ENCODE measurements at places on chromosomes 6 and 20.

GRCh38 chr6:123716506-123716905 lies 79.8 kb upstream of the TRDN start:
- DNase-seq = peak; percentile 3

- no peak for DNase-seq
Observed at GRCh38 chr6:153123801-153124200, 7.3 kb downstream of the RGS17 start.

- no peak for DNase-seq
Observed at GRCh38 chr6:6820641-6821238, 232.2 kb downstream of the LY86 start.

DNA sequence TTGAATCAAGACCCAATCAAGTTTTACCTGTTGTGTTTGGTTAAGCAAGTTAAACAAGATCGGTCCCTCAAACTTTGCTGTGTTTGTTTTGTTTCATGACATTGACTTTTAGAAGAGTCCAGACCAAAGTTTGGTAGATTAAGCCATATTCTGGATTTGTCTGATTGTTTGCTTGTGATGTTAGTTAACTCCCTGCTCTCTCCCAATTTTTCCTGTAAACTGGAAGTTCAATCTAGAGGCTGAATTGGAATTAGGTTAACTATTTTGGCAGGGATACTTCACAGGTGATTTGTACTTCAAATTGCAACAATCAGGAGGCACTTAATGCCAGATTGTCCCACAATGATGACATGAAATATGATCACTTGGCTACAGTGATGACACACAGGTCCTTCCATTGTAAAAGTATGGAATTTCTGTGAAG lies 13.6 kb upstream of the SH3BGRL2 start:
- no peak for DNase-seq

GRCh38 chr6:82245376-82245775 lies 2.2 kb downstream of the IBTK start:
- no peak for DNase-seq

- DNase-seq = no peak
Observed at GRCh38 chr20:20440886-20441658, 73.2 kb downstream of the INSM1 start.

GRCh38 chr6:133972388-133972787 lies 19.4 kb downstream of the TBPL1 start:
- DNase-seq = no peak

DNA sequence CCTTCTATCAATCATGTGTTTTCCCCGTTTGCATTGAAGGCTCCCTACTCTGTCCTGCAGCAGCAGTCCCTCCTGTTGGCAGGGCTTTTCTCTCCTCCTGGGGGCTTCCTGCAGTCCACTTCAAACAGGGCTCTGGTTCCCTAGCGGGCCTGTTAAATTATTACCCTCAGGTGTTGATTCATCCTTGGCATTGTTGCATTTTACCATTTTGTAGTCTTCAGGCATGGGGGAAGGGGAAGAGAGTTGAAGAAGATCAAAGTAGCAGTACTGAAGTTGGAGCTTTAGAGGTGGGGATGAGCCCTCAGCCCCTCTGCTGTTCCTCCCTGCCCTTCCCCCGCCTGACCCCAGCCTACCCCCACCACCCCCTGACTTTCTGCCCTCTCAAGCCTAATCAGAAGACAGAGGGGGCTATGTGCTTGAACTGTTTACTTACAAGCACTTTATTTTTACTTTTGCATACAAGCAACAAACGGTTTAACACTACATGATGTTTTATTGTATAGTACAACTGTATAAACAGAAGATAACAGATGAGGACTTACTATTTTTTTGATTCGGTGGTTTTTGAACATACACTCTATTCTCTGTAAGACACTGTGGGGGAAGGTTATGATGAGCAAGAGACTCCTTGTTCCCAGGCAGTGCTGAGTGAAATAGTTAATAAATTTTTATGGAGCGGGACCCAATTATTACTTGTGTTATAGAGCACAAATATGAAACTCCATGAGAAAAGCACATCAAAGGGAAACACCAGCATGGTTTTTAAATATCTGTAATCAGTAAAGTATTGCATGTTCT lies 169.7 kb downstream of the EYA4 start:
- DNase-seq = no peak

- no peak for DNase-seq
Observed at GRCh38 chr20:55678126-55678525, 327.2 kb downstream of the CBLN4 start.

GRCh38 chr6:6930223-6930880 lies 177.4 kb upstream of the RREB1 start:
- no peak for DNase-seq

DNA sequence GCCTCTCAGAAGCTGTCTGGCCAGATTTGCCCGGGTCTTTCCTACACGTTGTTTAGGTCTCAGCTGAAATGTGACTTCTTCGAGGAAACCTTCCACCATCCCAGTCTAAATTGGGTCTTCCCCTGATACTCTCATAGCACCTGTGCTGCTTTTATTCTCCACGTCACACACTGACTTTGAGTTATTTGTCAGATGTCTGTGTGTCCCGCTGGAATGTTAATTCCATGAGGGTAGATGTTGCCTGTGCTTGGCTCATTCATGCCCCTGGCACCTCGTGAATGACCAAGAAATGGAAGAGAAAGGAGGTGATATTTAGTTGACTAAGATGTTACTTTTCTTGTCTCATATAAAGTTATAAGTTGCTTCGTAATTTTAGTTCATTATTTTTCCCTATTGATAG lies 197.8 kb downstream of the TMEM242 start:
- no peak for DNase-seq

GRCh38 chr6:23537828-23538227 lies 588.2 kb upstream of the NRSN1 start:
- DNase-seq = peak; percentile 17

- DNase-seq = no peak
Observed at GRCh38 chr6:122145741-122146240, 253.7 kb upstream of the HSF2 start.

GRCh38 chr6:130625825-130626527 lies 201.2 kb upstream of the SMLR1 start:
- peak; percentile 57 for DNase-seq

- peak; percentile 31 for DNase-seq
Observed at GRCh38 chr6:161373905-161374451, 100.1 kb upstream of the AGPAT4 start.

DNA sequence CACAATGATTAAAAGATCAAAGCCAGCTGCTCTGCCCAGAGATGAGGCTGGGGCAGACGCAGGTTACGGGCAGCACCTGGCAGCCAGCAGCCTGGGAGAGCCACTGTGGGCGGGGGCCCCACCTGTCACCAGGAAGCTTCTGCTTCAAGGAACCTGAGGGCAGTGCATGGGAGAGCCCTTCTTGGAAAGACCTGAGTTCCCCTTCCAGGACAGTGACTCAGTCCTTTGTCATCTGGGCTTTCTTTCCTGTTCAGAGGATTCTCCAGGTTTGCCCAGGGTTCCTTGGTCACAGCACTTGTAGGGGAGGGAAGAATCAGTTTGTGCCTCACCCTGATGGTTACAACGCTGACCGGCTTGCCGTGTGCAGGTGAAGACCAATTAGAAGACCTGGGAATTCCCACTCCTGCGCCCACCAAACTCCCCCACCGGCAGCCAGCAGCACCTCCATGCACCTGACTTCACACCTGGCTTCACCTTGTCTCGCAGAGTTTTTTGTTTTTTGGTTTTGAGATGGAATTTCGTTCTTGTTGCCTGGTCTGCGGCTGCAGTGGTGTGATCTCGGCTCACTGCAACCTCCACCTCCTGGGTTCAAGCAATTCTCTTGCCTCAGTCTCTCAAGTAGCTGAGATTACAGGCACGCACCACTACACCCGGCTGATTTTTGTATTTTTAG lies 2.0 kb downstream of the ZBP1 start:
- DNase-seq = no peak

DNA sequence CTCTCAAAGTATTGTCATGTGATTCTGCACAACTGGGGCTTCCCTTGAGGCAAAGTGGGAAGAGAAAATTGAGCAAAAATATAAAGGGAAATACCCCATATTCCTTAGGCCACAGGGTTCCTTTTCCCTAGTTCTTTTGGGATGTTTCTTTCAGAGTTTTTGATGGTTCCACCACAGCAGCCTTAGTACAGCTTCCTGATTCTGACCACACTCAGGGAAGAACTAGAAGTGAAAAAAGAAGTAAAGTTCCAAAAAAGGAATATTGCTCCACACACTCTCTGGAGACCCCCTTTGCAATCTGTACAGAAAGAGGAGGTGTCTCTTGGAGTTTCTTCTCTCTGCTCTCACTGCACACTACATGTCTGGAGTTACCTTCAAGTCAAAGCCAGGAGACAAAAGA lies 27.9 kb upstream of the HLA-DQA2 start:
- DNase-seq = no peak

GRCh38 chr6:82862543-82862942 lies 203.1 kb downstream of the UBE3D start:
- peak; percentile 73 for DNase-seq

GRCh38 chr6:161463071-161463470 lies 189.2 kb upstream of the AGPAT4 start:
- DNase-seq = no peak

GRCh38 chr6:133699741-133700385 lies 189.1 kb upstream of the TCF21 start:
- DNase-seq = peak; percentile 23

DNA sequence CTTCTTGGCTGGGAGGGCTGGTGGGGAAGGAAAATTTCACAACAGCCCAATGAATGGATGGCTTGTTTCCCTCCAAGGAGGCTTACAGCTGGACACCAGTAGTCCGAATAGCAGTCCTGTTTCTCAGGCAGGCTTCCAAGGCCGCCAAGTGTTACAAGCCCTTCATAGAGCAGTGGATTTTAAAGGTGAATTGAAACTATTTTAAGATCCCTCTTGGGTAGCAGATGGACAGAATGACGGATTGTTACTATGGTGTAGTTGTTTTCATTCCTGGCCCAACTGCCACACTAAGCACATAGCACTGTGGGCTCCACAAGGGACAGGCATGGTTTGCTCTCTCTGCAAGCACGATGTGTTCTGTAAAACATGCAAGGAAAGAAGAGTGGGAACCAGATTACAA lies 203.3 kb upstream of the TAB2 start:
- no peak for DNase-seq

GRCh38 chr20:37945091-37945547 lies 42.2 kb downstream of the VSTM2L start:
- DNase-seq = no peak

- no peak for DNase-seq
Observed at GRCh38 chr6:133114973-133115372, 126.2 kb upstream of the EYA4 start.

DNA sequence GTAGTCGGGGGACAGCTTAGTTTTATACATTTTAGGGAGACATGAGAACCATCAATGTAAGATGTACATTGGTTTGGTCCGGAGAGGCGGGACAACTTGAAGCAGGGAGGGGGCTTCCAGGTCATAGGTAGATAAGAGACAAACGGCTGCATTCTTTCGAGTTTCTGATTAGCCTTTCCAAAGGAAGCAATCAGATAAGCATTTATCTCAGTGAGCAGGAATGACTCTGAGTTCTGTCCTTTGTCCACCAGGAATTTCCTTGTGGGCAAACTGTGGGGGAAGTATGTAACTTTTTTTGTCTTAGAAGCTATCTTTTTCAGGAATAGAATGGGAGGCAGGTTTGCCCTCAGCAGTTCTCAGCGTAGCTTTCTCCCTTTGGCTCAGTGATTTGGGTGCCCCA lies 1.4 kb downstream of the YTHDF1 start:
- DNase-seq = no peak

DNA sequence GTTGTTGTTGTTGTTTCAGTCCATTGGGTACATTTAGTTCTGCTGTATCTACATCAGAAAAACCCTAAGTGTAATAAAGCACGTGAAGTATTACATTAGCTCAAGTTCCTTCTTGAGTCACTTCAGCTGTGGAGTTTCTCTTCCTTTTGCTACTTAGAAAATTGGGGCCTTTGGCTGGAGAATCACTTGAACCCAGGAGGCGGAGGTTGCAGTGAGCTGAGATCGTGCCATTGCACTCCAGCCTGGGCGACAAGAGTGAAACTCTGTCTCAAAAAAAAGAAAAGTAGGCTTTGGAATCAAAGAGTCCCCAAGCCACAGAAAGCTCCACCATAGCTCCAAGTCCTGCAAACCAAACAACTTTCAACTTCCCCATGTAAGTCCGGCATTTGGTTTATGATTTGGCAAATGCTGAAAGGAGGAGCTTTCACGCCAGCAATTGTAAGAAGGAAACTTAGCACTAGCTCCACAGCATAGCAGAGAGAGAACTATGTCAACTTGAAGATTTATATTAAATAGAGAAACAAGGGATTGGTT lies 56.5 kb upstream of the RNF144B start:
- no peak for DNase-seq

DNA sequence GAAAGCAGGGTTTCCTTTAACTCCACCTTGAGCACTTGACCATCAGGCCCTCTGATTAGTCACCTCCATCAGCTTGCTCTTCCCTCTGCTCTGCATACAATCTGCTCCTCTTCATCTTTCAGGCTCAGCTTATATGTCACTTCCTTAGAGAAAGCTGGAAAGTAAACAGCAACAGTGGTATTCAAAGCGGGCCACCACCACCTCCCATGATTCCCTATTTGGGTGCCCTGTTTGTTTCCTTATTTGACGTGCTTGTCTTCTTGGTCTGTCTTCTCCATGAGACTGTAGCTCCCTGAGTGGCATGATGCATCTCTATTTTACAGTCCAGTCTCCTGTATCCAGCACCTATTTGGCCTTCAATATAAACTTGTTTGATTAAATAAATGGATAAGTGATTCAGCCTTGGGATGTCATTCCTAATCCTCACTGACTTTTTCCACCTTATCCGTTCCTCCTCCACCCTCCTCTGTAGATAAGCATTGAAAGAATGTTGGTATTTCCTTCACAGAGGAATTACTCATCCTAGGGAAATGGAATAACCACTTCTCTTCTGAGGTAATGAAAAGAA lies 102.8 kb upstream of the SGK1 start:
- peak; percentile 86 for DNase-seq

- DNase-seq = no peak
Observed at GRCh38 chr6:143164565-143165105, 103.9 kb downstream of the AIG1 start.

DNA sequence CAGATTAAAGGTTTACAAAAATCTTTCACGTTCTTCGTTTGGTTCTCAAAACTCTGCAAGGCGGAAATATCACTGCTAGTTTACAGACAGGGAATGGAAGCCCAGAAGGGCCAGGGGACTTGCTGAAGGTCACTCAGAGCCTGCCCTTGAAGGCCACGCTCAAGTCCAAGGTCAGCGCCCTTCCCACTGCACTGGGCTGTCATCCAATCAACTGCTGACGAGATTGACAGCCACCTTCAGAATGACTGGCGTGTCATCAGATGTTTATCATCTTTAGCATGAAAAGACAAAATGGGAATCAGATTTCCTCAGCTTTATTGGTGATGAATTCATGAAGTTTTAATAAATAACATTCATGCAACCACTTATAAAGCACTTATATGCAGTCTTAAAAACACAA lies 16.5 kb downstream of the RNASET2 start:
- no peak for DNase-seq

DNA sequence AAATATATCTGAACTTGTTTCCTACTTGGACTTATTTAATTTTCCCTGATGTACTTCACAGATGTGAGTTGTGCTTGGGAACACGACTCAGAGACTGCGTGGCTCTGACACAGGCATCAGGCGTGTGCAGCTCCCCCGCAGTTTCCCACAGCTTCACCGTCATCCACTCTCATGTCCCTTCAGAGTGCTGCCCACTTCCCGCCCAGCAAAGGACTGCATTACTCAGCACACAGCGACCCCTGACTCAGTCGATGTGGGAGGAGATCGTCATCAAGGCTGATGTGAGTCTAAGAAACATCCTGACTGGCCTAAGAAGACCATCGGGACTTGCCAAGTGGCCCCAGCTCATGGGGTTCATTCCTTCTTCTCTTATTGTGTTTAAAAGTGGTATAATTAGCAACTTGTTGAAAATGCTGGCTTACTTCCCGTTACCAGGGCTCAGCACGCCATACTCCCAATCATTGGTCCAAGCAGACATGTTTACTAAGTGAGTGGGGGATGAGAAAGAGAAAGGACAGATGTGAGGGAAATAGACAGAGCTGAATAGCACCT lies 539.4 kb upstream of the JARID2 start:
- peak; percentile 98 for DNase-seq
